ENCODE measurements at places on chromosomes 11 and 22.

- DNase-seq: no peak
Observed at GRCh38 chr11:34044664-34045485, 6.7 kb upstream of the CAPRIN1 start.

DNA sequence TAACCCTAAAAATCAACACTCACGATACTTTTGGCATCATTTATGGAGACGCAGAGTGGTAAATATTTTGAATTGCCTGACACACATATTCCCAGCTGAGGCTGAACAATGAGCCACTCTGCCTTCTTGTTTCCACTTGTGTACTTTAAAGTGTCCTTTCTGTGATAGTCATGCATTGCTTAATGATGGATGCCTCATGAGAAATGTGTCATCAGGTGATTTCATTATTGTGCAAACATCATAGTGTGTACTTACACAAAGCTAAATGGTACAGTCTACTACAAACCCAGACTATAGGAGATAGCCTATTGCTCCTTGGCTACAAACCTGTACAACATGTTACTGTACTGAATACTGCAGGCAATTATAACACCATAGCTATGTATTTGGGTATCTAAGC, 44.2 kb downstream of the MRE11 start:
- no peak for DNase-seq

DNA sequence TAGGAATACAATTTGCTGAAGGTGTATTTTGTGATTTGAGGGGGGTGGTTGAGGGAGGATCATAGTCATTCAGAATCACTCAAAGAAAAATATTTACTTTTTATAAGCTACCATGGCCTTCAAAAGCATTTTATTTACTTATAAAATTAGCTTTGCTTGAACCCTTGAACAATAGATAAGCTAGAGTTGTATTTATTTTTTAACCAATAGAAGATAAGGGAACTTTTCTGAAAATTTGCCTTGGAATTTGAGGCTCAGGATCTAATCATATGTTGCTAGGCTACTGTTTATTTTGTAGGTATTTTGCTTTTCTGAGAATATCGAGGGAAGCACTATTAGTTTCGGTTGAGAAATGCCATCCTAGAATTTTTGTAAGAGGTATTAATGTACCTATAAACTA, 82.1 kb downstream of the EMSY start:
- no peak for DNase-seq

- DNase-seq: no peak
Observed at GRCh38 chr11:26847459-26847858, 125.6 kb upstream of the SLC5A12 start.

DNA sequence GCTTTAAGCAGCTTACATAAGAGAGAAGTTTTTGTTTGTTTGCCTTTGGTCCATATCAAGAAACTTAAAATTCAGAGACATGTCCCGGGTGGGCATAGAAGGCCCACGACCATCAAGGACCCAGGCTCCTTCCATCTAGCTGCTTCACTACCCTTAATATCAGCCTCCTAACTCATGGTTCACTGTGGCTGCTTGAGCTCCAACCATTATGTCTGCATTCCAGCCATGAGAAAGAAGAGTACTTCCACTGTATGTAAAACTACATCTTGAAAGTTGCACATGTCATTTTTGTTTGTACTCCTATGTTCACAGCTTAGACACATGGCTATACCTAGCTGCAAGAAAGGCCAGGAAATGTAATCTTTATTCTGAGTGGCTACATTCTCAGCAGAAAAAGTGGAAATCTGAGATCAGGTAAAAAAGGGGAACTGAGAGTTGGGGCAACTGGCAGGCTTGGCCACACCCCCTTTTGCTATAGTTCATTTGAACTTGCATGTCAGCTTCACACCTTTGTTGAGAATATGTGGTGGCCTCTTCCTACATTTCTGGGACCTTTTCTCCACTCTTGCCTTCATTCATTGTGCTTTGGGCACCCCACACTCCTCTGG, 81.3 kb upstream of the TP53I11 start:
- no peak for DNase-seq

- DNase-seq: no peak
Observed at GRCh38 chr11:64176751-64177150, 9.2 kb upstream of the STIP1 start.

DNA sequence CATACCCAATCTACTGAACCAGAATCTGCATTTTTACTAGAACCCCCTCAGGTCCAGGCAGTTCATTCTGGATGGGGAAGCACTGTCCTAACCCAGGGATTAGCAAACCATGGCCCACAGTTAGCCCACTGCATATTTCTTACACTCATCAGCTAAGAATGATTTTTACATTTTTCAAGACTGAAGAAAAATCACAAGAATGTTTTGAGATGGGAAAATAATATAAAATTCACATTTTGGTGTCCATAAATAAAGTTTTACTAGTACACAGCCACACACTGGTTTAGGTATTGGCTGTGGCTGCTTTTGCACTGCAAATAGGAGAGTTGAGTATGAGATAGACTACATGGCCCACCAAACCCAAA, 59.4 kb downstream of the PPFIBP2 start:
- no peak for DNase-seq

- no peak for DNase-seq
Observed at GRCh38 chr11:102783016-102783415, 2.6 kb upstream of the MMP10 start.

DNA sequence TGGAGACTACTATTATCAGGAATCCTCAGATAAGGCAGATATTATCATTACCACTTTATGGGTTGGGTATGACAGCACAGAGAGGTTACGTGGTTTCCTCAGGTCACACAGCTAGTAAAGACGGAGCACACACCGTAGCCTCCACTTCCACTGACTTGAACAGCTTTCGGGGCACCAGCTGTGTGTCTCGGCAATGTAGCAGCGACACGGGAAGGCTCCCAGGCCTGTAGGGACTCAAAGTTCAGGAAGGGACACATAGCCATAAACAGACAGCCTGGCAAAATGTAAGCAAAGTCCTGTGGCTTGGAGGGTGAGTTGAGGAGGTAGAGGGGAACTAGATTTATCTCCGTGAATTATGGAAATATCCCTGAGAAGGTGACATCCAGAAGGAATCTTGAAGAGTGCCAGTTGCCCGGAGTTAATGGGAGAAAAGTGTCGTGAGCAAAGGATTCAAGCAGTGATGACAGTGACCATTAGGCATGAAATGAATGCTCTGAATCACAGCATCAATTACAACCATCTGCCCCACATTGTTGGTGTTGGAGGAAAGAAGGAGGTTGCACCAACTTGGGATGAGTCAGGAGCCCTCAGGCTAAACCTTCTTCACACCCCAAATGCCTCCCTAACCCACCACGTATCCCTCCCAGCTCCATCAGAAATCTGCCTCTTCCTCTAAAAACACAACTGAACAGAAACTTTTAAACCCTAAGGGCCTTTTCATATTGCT, 106.7 kb upstream of the ASPHD2 start:
- no peak for DNase-seq

DNA sequence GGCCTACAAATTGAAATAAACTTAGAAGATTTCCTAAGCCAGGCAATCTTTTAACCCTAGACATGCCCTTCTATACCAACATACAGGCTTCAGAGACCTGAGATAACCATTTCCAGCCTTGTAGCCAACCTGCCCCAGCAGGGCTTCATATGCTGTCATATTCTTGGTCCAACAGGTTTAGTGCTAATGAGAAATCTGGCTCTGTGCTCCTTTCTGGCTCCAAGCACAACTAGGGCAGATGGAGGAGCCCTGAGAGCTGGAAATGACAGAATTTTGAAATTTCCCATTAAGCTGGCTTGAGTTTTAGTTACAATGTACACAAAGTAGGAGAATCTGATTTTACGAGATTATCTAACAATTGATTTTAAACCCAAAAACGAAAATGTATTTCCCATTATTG, 323.0 kb upstream of the CCDC90B start:
- DNase-seq: no peak

DNA sequence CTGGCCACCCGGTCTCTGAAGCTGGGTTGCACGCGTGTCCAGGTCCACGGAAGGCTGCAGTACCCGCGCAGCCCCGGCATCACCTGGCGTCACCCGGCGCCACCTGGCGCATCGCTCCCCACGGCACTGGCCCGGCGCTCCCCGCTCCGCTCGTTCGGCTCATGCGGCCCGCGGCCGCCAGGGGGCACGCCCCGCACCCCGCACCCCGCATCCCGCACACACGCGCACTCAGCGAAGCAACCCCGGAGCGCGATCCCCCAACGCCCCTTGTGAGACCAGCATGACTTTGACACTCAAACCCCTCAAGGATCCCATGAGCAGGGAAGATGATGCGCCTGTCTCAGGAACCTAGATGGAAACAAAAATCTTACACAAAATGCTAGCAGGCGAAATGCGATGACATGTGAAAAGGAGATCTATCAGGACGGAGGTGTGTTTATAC, 11.9 kb downstream of the B3GNT6 start:
- no peak for DNase-seq

DNA sequence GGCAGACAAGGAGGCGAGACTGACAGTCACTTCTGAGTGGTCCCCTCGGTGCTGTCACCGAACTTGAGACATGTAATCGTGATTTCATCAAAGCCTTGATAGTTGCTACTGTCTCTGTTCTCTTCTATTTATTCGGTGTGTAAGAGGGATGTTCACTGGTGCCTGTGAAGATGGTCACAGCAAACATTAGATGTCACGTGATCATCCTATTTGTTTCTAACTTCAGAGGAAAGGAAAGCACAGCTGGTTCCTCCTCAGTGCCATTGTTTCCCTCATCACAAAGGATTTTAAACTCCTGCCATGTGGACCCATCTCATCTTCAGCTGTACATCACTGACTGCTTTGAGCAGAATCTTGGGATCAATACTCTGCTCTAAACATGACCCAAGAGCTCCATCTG, 73.1 kb upstream of the CLMP start:
- DNase-seq: no peak

DNA sequence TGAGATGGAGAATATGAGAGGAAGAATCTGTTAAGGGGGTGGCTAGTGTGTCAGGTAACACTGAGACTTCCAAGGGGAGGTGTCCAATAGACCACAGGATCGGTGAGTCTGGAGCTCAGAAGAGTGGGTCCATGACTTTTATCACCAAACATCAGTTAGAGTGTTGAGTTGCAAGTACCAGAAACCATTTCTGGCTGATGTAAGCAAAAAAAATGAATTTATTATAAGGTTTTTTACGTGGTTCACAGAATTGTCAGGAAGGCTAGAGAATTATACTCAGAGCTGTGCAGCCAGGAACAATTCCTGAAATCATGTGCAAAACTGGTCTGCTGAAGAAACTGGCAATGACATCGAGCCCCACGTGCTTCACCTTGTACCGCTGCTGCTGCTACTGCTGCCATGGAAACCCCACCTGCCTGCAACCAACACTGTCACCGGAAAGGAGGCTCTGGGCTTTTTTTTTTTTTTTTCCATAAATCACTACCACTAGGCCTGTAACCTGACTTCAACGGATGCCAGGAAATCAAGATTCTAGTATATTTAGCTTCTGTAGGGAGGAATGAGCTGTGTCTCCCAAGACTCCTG, 16.6 kb upstream of the STK33 start:
- no peak for DNase-seq

GRCh38 chr11:128022007-128022368, 565.4 kb downstream of the ETS1 start:
- no peak for DNase-seq

DNA sequence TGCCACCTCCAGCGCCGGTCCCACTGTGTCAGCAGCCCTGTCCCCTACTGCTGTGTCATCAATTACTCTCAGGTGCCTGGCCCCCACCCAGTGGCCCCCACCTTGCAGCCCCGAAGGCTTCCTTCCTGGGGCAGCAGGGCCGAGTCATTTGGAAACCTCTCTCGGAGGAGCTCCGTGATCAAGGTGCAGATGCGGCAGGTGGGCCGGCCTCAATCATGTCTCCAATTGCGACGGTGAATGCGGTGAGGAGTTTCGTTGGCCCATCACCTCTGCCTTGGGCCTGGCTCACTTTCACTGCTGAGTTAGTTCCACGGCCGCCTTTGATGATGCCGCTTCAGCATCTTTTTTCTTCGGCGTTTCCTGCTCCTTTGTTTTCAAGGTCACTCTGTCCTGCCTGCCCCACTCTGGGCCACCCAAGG, 11.3 kb upstream of the CXCR5 start:
- no peak for DNase-seq

GRCh38 chr11:69366591-69366990, 72.6 kb downstream of the MYEOV start:
- no peak for DNase-seq

DNA sequence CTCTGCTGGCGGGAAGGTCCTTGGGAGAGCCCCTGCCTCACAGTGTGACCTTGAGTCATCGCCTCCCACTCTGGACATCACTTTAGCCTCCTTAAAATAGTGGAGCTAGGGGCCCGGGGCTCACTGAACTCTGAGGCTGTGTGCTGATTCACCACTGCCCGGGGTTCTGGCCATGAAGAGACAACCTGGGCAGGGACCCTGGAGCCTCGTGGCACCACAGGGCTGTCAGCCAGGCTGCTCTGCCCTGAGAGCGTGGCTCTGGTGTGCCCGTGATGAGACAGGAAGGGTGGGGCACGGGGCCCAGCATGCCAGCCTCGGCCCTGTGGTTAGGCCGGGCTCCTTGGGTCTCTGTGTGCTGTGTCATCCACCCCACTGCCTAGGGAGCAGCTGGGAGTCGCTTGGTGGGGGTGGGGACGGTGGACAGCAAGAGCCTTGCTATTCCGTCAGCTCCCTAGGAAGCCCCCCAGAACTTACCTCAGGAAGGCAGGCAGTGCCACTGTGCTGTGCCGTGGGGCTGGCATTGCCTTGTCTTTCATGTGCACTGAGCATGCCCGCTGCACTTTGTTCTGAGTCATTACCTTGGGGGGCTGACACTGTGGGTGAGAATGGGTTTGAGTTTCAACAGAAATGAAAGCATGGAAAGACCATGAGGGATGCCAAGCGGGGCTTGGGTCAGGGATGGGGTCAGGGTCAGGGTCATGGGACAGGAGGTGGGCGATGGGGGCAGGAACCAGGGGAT, 31.7 kb downstream of the TPCN2 start:
- DNase-seq: no peak

DNA sequence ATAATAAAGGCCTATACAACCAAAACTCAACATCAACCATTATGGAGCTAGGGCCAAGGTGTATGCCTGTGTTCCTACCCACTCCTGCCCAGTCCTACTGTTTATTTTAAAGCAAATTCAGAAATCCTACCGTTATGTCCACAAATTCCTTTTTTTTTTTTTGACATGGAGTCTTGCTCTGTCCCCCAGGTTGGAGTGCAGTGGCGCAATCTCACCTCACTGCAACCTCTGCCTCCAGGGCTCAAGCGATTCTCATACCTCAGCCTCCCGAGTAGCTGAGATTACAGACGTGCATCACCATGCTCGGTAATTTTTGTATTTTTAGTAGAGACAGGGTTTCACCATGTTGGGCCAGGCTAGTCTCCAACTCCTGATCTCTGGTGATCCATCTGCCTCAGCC, 3.1 kb upstream of the CPT1A start:
- no peak for DNase-seq
